ENCODE measurements at places on chromosomes 3 and 15. TPM values are rescaled to one million over a fixed set of nuclear protein-coding genes. Genes with fewer than 3 reads are reported as not detected.

DNA sequence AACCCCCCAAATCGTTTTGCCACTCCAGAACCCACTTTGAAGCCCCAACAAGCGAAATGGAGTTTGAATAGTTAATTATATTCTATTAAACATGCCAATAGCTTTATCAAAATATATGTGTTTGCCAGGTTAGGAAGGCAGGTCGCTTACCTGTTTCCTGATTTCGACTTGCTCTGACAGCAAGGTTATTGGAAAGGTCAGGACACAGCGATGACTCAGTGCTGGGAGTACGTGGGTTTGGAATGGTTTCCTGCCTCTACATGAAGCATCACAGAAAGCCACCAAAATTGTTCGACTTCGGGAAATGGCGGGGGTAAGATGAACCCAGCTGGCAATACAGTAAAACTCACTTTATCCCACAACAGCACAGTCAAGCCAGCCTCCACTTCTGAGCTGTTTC is 135.6 kb upstream of the ABI3BP start:
- H3K27ac ChIP-seq = no peak overlapping the region
- H3K4me3 ChIP-seq = no peak overlapping the region
- H3K27me3 ChIP-seq = no peaks in the 10 kb centered on the region
- no peaks in the 10 kb centered on the region for H3K36me3 ChIP-seq
- H3K4me1 ChIP-seq = peaks cover 12% of the 10 kb centered on the region

DNA sequence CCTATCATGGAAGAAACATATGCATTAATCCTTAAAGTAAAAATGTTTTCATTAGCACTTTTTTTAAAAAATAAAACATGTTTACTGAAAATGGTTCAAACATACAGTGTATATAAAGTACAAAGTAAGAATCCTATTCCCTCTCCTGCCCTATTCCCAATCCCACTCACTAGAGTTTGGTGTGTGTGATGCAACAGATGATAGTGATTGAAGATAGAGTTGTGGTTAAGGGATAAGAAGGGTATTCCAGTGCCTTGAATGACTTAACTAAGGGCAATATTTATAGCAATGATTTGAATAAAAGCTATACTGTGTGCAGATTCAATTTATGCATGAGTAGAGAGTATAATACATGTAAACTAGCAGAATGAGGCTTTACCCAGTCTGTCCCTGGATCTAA is 18.1 kb downstream of the ZNF280D start:
- H3K36me3 ChIP-seq = no peaks in the 10 kb centered on the region
- no peak overlapping the region for H3K4me3 ChIP-seq
- no peak for DNase-seq

The TRAT1 gene
- not detected for total RNA-seq

- H3K27me3 ChIP-seq = no peaks in the 10 kb centered on the region
- no peak overlapping the region for H3K4me3 ChIP-seq
- no peaks in the 10 kb centered on the region for H3K36me3 ChIP-seq
Observed at GRCh38 chr3:4693620-4694019, 200.5 kb downstream of the ITPR1 start.

DNA sequence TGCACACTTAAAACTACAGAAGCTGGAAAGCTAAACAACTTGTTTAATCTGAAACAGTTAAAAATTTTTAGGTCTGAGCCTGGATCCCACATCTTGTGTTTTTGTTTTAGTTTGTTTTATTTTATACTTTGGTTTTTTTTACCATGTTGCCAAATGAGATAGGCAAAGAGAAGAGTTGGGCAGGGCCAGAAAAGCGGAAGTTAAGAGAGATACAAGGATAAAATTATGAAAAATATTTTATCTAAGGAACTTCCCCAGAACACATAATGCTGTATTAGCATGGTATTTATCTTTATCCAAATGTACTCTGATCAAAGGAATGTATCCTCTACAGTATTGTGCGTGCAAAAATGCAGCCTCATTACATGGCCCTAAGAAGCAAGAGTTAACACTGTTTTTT is 50.7 kb downstream of the PROS1 start:
- H3K27me3 ChIP-seq = no peaks in the 10 kb centered on the region
- no peak overlapping the region for H3K4me3 ChIP-seq
- no peaks in the 10 kb centered on the region for H3K4me1 ChIP-seq
- DNase-seq = no peak
